GM18507 (cell line): ENCODE measurements at places on chromosomes 7 and 10.

DNA sequence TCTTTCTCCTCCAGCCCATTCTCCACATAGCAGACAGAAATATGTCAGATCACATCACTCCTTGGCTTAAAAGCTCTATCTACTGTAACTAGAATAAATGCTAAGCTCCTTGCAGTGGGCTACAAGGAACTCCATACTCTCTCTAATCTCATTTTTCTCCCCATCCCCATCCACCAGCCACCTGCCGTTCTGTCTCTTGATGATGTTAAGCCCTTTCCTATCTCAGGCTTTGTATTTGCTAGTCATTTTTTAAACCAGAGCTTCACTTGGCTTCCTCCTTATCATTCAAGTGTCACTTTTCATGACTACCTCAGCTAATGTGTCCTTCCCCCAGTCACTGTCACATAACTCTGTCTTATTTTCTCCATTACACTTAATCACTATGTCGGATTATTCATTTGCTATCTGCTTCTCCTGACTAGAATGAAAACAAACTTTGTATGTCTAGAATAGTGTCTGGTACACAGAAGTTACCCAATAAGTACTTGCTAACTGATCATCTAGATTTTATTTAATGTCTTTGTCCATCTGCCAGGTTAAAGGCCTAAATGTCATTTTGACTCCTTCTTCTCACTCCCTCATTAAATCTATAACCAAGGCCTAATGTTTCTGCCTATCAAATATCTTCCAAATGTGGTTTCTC, 87.2 kb upstream of the RPA3 start:
- no peak for DNase-seq

- DNase-seq: no peak
Measured at GRCh38 chr7:23247603-23248335, 1.2 kb downstream of the GPNMB start.

DNA sequence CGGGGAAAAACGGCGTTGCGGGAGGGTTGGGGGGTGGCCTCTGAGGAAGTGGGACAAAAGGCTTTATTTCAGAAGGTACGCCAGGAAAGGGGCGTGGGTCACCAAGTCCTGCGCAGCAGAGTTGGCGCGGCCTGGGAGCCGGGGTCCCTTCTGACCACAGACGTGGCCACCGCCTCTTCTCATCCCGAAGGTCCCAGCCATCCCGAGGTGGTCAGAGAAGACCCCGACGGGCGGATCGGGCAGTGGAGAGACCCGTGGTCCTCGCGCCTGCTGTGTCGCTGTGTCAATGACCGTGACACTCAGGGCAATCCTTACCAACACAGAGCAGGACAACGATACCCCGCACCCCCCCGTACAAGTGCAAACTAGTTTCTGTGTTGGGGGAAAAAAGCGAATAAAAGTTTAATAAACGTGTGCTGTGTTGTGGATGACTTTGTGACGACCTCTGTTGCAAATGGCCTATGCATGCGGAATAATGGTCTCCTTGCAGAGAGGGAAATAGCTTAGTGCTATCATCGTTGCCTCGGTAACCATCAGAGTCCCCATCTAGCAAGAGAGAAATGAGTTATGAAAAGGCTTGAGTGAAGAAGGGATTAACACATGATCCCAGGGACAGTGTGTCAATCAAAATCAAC, 19.4 kb upstream of the GATA3 start:
- DNase-seq: no peak

GRCh38 chr10:16698461-16698860, 118.8 kb downstream of the RSU1 start:
- no peak for DNase-seq

- DNase-seq: no peak
Measured at GRCh38 chr7:101537205-101537604, 91.9 kb downstream of the MYL10 start.

DNA sequence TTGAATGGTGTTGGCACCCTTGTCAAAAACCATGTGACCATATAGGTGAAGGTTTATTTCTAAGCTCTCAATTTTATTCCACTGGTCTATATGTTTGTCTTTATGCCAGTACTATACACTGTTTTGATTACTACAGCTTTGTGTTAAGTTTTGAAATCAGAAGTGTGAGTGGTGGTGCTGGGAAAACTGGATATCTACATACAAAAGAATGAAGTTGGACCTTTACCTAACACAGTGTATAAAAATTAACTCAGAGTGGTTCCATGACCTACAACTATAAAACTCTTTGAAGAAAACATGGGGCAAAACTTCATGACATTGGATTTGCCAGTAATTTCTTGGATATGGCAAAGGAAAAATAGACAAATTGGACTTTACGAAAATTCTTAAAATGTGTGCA, 112.2 kb downstream of the NRF1 start:
- no peak for DNase-seq

DNA sequence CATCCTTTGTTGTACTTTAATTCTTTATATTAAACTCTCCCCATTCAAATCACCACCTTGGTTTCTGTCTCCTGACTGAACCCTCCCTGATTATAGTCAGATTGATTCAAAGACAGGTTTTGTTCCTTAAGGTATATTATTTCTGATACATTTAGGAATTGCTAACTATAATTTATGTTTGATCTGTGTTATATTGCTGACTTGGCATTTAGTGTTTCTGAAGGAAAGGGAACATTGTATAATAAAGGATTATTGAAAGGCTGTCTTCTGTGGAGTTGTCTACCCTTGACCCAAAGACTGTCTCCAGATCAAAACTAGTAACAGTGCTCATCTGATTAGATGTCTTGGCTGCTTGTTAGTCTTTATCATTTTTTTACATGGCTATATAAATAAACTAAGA, 10.3 kb downstream of the CDK1 start:
- no peak for DNase-seq

DNA sequence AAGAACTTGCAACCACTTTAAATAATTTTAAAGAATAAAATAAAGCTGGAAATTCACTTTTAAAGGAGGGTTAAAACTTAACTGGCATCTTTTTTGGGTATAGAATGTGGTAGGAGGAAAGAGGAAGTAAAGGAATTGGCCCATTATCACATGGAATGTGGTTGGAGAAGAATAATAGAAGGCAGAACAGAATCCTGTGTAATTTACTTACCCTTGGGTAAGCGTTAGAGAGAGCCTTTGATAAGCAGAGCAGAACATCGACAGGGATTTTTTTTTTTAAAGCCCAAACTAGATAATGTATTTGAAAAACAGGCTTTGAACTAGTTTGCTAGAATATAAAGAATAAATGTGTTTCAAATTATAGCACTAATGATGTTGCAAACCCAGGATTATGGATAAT, 199.8 kb upstream of the KIAA1217 start:
- DNase-seq: no peak

DNA sequence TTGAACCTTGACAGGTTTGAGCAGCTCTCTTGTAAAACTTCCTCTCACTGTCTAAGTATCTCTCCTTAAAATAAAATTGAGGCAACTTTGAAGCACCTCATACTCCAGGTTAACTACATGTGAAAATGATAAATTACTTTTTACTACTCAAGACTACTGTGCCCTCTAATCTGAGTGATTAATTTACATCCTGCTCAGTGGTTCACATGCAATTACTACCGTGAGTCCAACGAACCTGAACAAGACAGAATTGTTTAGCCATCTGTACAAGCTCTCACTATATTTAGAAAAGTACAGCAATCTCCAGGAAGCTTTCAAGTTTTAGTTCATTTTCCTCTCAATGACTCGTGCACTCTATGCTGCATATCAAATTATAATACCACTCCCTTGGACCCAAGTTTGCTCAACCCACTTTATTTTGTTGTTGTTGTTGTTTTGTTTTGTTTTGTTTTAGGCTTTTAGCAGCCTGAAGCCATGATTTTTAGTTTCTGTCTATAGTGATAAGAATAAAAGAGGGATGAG, 21.2 kb downstream of the PDE1C start:
- no peak for DNase-seq

GRCh38 chr10:72355214-72355555, 466 bp upstream of the DNAJB12 start:
- DNase-seq: no peak

DNA sequence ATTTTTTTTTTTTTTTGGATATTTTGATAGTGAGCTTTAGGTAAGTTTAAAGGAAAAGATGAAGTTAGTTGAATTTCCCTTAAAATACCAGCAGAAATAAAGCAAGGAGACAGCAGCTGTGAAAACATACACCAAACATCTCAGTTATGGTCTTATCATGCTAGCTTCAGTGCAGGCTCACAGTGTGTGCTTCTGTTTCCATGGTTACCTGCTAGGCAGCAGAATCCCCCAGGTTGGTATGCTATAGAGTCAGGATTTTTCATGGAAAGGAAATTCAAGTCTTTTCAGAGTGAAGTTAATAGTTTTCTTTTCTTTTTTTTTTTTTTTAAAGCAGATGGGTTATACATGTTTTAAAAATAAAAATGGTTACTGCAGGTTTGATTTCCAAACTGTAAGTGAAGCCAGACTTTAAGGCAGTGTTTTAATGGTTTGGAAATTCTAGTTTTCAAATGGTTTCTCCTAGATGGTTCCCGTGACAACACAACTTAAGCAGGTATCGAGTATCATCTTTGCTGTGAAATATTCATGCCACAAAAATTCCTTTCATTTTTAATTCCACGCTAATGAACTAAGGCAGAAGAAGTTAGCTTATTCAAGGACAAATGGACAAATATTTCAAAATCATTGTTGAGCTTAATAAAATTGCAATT, 230.9 kb downstream of the BICC1 start:
- DNase-seq: no peak

DNA sequence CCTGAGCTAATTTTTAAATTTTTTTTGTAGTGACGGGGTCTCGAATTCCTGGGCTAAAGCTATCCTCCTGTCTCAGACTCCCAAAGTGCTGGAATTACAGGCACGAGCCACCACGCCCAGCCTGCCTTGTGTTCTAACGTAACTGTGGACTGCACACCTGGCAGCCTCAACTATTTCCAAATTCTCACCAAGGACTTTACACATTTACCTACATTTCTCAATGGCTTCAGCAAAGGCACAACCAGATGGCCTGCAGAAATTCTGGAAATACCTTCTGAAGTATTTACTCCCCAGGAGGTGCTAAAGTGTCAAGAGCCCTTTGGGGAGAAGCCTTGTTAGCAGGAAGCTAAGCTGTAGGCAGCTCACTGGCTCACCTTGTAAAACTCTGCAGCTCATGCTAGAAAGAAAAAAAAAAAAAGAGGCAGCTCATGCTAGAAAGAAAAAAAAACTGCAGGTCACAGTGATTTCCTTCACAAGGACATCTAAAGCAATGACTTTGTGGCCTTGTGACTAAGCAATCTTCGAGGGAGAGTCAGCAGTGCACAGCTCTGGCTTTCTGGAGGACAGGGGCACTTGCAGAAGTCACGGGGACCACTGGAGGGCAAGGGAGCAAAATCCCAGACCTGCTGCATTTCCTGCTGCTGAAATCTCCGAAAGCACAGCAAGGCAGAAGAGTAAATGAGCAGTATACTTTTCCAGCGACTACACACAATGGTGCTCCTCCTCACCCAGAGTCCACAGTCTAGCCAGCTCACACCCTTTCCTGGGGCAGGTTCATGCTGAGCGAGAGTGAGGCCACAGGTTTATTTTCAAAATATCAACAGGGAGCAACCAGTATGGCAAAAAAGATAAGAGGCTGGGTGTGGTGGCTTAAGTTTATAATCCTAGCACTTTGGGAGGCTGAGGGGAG, 40.4 kb downstream of the BAIAP2L1 start:
- DNase-seq: no peak

GRCh38 chr10:72695496-72695895, 3.6 kb downstream of the MCU start:
- DNase-seq: no peak

DNA sequence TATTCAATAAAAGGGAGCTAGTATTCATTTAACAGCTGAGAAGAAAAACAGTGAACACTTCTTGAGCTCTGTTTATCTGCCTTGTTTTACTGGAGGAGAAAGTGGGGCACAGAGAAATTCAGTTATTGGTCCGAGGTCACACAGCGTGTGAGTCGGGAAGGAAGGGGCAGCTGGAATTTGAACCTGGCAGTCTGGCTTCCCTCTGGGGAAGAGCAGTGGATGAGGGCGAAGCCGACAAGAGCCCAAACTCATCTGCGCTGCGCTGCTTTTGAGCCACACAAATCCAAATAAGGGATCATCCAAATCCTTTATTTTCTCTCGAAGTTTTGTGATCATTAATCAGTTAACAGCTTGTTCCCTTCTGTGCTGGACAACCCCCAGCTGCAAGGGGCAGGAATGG, 23.7 kb upstream of the PFKFB3 start:
- DNase-seq: no peak

- DNase-seq: no peak
Measured at GRCh38 chr10:28681291-28681763, 4.0 kb downstream of the BAMBI start.

- DNase-seq: no peak
Measured at GRCh38 chr7:117493460-117493859, 13.6 kb downstream of the CFTR start.

DNA sequence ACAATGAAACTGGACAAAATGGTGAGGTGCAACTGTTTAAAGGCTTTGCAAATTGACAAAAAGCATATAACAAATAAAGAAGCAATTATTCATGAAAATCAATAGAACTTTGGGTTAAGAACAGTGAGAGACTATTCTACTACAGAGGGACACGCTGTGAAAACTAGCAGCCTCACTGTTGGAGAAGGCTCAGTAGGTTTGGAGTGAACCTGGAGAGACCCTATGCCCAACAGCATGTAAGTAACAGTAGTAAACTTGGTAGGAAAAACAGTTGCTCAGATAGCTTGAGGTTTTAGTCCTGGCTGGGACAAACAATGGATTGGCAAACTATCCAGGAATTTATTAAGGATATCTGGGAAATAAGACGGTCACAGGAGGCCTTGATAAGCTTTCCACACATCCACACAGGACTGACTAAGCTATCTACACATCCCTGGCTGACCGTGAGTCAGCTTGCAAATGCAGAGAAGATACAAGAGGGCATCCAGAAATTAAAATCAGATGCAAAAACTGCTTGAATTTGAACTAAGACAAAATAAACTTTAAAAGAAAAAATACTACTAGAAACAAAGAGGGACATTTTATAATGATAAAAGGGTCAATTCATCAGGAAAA, 15.9 kb downstream of the FAM149B1 start:
- DNase-seq: no peak

DNA sequence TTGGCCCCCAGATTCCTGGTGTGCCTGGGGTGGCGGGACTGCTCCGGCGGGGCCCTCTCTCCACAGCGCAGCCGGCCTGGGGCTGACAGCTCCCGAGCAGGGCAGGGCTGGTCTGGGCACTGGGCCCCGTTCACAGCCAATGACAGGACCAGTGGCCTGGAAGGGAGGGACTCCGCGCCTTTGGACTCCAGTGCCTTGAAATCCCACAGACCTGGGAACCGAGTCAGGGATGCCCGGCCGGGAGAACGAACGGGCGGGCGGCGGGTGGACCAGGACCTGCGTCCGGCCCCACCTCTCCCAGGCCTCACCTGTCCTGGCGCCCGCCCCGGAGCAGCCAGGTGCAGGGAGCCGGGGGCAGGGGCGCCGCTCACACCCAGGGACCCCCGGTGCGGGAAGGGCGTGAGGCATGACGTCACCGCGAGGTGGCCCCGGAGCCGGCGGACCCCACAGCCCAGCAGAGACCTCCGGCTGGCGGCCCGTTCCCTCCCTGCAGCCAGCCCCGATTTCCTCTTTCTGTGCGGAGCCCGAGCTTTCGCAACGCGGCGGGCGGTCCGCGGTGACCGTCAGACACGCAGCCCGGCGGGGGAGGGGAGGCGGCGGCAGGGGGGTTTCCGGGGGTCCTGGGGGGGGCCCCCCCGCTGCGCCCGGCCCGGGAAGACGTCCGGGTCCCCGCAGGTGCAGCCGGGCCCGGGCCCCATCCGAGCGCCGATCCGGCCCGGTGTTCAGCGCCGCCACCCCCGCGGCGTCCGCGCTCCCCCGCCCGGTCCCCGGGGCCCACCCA, 743 bp downstream of the ADAP1 start:
- no peak for DNase-seq
